ENCODE measurements at places on chromosomes 6 and 20. TPM values are rescaled to one million over a fixed set of nuclear protein-coding genes. Genes with fewer than 3 reads are reported as not detected.

DNA sequence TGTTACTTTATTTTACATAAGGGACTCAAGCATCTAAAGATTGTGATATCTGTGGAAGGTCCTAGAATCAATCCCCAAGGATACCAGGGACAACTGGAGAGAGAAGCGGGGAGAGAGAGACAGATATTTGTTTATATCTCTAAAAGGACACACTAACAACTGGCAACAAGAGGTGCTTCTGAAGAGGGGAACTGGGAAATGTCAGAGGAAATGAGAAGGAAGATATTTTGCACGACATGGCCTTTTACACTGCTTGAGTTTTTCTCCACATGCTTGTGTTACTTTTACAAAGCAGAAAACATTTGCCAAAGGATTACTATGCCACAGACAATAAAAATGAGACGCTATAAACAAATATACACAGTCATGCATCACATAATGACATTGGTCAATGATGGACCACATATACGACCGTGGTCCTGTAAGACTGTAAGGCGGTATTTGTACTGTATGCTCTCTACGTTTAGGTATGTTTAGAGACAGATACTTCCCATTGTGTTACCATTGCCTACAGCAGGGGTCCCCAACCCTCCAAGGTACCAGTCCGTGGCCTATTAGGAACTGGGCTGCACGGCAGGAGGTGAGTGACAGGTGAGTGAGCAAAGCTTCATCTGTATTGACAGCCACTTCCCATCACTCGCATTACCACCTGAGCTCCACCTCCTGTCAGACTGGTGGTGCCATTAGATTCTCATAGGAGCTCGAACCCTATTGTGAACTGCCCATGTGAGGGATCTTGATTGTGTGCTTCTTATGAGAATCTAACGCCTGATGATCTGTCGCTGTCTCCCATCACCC is 64.6 kb upstream of the PTPN1 start:
- DNase-seq = no peak

DNA sequence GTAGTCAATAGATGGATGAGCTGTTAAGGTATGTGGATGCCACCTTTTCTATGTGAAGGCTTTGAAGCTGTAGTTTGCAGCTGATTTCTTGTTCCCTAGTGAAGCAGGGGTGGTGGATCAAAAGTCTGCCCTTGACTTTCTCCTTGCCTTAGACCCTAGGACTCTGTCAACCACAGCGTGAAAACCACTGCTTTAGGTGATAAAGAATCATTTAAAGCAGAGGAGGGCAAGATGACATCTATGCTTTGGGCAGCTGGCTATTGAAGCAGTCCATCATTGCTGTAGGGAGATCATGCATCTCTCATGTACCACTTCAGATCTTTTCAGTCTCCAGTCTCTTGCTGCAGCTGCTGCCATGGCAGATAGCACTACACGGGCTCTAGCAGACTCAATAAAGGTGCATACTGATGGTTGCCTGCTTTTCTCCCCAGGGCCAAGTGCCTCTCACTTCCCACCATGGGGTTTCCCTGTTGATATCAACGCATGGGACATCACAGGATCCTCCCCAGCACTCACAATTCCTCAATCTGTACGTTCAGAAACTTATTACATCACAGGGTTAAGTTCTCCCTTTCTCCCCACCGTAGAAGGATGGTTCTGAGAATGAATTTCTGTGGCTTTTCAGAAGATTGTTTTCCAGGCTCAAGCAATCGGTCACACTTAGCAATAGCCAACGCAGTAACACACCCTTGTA is 122.0 kb upstream of the STMND1 start:
- DNase-seq = no peak

DNA sequence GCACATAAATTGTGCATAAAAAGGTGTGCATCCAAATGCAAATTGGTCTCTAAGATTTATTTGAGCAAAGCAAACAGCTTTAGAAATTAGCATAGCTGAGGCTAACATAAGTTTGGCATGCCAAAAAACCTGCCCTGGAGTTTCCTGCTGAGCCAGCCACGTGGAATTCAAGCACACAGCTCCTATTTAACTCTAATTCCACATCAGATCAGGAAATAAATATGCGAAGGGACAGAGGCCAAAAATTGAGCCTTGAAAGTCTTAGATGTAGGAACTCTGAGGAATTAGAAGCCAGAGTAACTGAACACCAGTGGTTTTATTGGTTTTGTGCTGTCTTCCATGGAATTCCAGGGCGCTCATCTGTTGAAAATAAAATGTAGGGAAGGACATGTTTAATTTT is 19.6 kb downstream of the SOBP start:
- DNase-seq = peak; percentile 80

DNA sequence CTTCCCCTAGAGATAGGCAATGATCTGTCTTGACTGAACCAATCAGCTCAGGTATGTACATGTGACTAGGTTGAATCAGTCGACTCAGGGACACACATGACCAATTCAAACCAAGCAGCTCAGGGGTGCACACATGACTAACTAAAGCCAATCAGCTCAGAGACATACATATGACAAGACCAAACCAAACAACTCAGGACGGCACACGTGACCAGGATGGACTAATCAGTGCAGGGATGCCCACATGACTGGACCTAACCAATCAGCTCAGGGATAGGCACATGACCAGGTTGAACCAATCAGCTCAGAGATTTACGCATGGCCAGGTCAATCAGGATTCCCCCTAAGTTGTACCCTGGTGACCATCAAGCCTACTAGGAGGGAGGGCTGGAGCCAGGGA is 310.3 kb downstream of the CDH26 start:
- DNase-seq = no peak

- no peak for DNase-seq
These were observed 575 bp downstream of the WTAP start for GRCh38 chr6:159727717-159728445.

Gene TMC2
- not detected for polyA plus RNA-seq

DNA sequence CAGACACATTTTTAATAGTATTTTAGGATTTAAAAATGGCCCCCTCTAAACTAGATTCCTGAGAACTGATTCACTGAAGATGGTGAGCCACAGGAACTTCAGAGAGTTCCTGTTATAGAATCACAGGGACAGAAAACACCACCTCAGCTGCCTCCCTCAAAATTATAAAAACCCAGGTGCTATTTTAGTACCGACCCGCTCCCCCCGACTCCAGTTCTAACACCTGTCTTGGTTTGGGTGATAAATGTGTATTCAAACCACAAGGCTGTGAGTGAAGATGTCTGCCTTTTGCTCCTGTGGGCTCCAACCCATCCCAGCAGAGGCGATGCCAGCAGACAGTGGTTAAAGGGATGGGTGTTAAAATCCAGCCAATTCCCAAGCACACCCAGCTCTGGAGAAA is 127.4 kb upstream of the LY86 start:
- no peak for DNase-seq

GRCh38 chr6:46407776-46408530 is 83.3 kb downstream of the RCAN2 start:
- DNase-seq = peak; percentile 46

Gene BRPF3
- 10.2 TPM for polyA plus RNA-seq

- no peak for DNase-seq
These were observed 372.8 kb upstream of the JARID2 start for GRCh38 chr6:14873101-14873500.

DNA sequence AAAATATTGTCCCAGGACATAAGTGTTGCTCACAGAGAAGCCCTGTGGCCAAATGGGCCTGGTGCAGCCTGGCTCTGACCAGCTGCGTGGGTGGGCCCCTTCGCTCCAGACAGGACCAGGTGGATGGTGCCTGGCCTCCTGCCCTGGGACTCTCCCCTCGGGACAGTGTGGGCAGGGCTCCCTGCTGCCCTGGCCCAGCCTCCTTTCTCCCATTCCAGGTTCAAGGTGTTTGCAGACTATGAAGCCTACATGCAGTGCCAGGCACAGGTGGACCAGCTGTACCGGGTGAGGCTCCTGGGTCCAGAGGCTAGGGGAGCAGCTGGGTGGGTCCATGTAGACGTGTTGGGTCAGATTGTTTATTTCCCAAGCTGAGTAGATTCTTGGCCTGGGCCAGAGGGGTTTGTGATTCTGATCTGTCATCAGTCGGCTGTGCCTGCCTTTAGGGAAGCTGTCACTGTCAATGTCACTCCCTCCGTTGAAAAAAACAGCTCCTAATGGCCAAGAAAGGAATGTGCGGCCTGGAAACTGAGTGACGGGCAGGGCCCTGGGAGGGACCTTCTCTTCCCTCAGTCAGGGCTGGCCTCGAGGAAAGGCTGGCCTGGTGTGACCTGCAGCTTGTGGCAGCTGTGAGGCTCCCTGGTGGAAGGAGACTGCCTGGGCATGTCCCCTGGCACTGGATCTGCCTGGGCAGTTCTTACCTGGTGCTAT is 47.7 kb downstream of the PYGB start:
- DNase-seq = no peak

Gene SLC17A1
- 109 TPM for polyA plus RNA-seq

- DNase-seq = no peak
These were observed 169.1 kb upstream of the SASH1 start for GRCh38 chr6:148173548-148173947.

DNA sequence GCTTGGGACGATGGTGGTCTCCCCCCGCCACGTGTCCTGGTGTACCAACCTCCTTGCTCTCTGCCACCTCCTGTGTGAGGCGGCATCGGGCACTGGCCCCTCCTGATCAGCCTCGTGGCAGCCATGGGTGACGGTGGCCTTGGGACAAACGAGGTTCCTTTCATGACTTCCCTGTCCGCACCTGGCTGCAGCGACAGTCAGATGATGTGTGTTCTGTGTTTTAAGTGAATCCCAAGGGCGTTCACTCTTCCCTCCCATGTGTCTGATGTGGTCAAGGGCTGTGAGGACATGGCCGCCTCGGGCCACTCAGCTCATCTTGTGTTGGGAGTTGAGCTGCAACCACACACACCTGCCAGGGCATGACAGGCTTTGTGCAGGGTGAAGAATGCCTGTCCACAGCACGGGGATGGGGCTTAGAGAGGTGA is 30.4 kb upstream of the PCMTD2 start:
- no peak for DNase-seq

Gene NAPB
- 5.3 TPM for polyA plus RNA-seq

- no peak for DNase-seq
These were observed 490.8 kb downstream of the CBLN4 start for GRCh38 chr20:55514531-55514930.

GRCh38 chr20:53154540-53154939 is 182.4 kb downstream of the TSHZ2 start:
- no peak for DNase-seq

Gene TRIM40
- not detected for polyA plus RNA-seq

DNA sequence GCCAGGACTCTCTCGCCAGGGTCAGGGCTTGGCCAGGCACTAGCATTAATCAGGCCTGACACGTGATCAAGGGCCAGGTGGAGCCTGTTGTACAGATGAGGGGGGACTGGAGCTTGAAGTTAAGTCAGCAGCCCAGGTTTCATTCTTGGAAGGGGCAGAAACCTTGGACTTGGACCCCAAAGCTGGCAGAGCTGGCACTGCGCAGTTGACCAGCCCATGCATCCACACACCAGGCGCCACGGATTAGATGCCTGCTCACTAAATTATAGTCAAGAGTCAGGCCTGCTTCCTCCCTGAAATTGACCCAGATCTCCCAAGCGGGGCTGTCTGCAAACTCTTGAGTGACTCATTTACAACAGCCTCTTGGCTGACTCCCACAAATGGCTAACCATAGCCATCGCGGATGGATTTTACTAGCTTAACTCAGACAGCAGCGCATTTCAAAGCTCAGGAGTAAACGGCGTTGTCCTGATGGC is 4.1 kb upstream of the TAF4 start:
- DNase-seq = no peak

DNA sequence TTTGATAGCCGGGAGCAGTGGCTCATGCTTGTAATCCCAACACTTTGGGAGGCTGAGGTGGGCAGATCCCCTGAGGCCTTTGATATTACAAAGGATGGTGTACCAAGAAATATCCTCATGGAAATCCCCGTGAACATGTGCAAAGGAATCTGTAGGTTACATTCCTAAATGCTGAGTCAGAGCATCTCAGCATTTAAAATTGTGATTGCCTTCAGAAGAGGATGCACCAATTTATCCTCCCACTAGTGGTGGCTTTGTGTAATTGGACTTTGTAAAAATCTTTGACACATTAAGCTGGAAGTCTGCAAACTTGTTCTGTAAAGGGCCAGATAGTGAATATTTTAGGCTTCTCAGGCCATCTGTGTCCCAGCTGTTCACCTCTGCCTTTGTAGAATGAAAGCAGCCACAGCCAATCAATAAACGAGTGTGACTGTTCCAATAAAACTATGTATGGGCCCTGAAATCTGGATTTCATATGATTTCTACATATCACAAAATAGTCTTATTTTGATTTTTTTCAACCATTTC is 11.8 kb downstream of the TMEM14B start:
- peak; percentile 26 for DNase-seq

DNA sequence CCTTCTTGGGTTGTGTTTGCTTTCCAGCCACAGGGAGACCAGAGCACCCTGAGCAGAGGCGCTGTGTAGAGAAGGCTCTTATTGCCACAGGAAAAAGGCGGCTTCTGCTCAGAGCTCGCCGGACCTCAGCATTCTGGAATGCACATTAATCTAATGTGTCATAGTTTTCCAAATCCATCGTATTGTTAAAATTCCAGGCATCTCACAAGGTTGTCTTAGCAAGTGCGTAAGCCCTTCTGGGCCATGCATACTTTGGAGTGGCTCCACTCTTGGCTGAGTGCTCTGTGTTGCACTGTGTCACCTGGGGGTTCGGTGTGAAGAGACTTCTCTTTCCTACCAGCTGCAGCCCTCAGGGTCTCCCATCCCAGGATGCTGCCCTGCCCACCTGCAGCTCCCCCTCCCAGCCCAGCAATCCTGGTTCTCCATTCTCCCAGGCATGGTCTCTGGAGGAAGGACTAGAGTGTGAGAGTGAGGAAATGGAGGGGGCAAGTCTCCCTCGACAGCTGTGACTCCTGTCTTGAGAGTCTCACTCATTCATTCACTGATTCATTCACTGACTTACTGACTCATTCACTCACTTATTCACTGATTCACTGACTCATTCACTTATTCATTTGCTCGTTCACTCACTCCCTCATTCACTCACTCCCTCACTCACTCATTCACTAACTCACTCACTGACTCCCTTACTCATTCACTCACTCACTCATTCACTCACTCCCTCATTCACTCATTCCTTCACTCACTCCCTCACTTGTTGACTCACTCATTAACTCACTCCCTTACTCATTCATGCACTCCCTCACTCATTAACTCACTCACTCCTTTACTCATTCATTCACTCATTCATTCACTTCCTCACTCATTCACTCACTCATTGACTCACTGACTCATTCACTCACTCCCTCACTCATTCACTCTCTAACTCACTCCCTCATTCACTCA is 83.7 kb upstream of the MPC1 start:
- no peak for DNase-seq

Gene PRSS16
- 5.1 TPM for polyA plus RNA-seq

Data from kidney (tissue), 22 donors.